ENCODE measurements at places on chromosomes 12 and 14. TPM values are rescaled to one million over a fixed set of nuclear protein-coding genes. Genes with fewer than 3 reads are reported as not detected.
A peak's percentile ranks its signal among the peaks of the same experiment; 100 is the strongest.

Gene ARHGAP9
- total RNA-seq, result 153 TPM

Gene BRMS1L
- total RNA-seq, result 4.5 TPM

Gene C1RL
- total RNA-seq, result 27.4 TPM

Gene MANSC4
- total RNA-seq, result not detected

Gene HSP90B1
- 532 TPM for total RNA-seq

- H3K27ac ChIP-seq, result no peak overlapping the region
- peaks cover 7% of the 10 kb centered on the region for H3K27me3 ChIP-seq
- peaks cover 3% of the 10 kb centered on the region for H3K36me3 ChIP-seq
Observed at GRCh38 chr12:47954058-47954457, 9.3 kb upstream of the TMEM106C start.

- no peaks in the 10 kb centered on the region for H3K36me3 ChIP-seq
- H3K4me3 ChIP-seq, result no peak overlapping the region
- H3K27me3 ChIP-seq, result no peaks in the 10 kb centered on the region
- no peak overlapping the region for H3K27ac ChIP-seq
- DNase-seq, result peak; percentile 5
Observed at GRCh38 chr12:50314636-50315312, 31.5 kb upstream of the LIMA1 start.

DNA sequence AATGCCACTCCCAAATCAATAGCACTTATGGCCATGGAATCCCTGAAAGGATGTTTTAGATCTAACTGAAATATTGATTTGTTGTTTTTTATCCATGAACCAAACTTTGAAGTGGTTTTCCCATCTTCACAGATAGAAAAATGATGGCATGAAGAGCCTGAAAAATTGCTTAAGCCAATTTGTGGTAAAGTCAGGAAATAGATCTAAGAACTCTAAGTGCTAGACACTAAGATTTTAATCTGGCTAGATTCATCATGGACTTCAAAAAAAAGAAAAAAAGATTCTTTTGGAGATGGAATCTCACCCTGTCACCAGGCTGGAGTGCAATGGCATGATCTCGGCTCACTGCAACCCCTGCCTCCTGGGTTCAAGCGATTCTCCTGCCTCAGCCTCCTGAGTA is 45.0 kb upstream of the STRN3 start:
- H3K4me1 ChIP-seq, result no peaks in the 10 kb centered on the region
- no peak for DNase-seq
- no peaks in the 10 kb centered on the region for H3K27me3 ChIP-seq
- H3K4me3 ChIP-seq, result no peak overlapping the region
- H3K27ac ChIP-seq, result no peak overlapping the region
- peaks cover 4% of the 10 kb centered on the region for H3K36me3 ChIP-seq

DNA sequence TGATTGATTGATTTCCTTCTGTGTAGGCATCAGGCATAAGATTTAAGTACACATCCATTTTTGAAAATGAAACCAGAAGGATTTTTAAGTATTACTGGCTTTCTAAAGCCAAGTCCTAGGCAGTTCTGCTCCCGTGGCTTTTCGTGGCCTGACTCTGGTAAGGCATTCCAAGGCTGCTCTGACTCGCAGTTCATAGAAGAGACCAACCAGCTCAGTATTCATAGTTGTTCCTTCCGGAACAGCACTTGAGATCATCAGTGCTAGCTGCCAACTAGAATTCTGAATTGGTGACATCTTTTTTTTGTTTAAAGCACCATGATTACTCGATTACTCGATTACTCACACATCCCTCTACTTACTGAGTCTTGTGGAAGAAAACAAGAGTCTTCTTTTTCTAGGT is 25.9 kb downstream of the SUDS3 start:
- no peak for DNase-seq
- H3K4me1 ChIP-seq, result no peaks in the 10 kb centered on the region
- H3K27me3 ChIP-seq, result no peaks in the 10 kb centered on the region

DNA sequence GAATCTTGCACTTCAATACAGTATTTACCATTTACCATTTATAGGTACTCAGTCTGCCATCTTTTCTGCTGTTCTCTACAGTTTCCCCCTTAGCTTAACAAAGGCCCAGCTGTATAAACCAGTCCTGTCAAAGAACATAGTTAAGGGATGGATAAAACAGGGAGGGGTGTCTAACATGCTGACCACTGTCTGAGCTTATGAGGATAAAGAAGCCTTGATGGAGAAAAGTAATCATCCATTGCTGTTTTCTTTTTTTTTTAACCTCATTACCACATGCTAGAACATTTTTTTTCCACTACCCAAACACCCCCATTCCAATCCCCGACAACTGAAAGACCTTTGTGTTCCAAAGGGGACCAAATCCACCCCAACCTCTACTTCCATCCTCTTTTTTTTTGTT is 39.9 kb downstream of the SOX5 start:
- DNase-seq, result no peak
- H3K4me3 ChIP-seq, result no peak overlapping the region
- H3K36me3 ChIP-seq, result no peaks in the 10 kb centered on the region
- H3K27ac ChIP-seq, result no peak overlapping the region
- no peaks in the 10 kb centered on the region for H3K4me1 ChIP-seq

DNA sequence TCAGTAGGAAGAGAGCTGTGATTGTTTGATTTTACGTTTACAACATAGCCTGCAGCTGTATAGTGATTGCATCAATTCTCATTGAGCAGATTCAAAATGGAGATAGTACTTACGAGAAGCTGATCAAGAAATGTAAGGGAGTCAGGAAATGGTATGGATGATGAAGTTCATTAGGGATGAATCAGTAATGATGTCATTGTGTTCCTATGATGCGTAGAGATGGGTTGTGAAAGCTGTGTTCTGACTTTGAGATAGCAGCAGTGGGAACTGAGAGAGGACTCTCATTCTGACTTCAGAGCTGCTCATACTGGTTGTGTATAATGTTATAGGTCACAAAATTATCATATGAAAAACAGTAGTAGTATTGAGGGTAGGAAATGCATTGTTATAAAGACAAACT is 44.0 kb downstream of the TTLL5 start:
- peaks cover 2% of the 10 kb centered on the region for H3K36me3 ChIP-seq
- no peaks in the 10 kb centered on the region for H3K27me3 ChIP-seq
- H3K4me3 ChIP-seq, result no peak overlapping the region
- H3K27ac ChIP-seq, result peak overlapping the region; percentile 17
- DNase-seq, result no peak
- peaks cover 5% of the 10 kb centered on the region for H3K4me1 ChIP-seq

DNA sequence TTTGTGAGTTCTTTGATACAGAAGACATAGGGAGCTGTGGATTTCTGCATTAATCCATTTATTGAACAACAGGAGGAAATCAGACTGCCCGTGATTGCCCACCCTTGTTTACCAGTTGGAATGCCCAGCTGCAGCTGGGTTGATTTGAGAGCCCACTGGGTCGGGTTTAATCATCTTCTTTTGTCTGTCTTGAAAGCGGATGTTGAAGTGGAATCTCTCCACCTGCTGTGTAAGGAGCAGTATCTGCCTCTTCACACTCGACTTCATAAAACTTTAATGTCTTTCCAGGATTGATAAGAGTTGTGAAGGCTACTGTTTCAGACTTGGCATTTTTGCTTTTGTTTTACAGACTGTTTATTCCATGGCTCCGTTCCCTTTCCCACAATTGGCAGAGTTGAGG is 39.9 kb downstream of the TBC1D30 start:
- H3K4me1 ChIP-seq, result no peaks in the 10 kb centered on the region
- H3K36me3 ChIP-seq, result no peaks in the 10 kb centered on the region
- H3K4me3 ChIP-seq, result no peak overlapping the region
- H3K27me3 ChIP-seq, result peaks cover 29% of the 10 kb centered on the region
- DNase-seq, result no peak
- no peak overlapping the region for H3K27ac ChIP-seq

DNA sequence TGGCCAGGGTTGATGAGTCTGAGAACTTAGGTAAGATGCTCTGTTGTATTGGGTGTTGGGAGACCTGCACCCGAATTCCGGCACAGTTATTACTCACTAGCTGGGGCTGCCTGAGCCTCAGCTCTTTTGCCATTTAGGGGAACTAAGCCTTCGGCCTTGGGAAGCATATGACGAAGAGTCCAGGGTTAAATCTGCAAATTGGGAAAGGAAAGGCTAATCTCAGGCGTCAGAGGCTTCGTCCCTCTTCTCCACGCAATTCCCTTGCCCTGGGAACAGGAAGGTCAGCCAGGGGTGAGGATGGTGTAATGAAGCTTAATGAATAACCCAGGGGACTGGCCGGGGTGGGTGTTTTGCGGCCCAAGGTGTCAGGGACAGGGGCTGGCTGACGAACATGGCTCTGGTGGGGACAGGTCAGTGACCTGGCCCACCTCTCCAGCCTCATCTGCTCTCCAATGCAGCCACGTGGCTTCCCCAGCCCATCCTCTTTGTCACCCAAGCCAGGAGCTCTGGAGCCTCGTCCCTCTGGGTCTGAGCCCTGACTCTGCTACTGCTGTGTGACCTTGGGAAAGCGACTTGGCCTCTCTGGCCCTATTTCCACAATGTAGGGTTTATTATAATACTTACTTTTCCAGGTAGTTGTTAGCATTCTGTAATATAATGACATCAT is 3.8 kb upstream of the SDSL start:
- DNase-seq, result no peak
- peaks cover 9% of the 10 kb centered on the region for H3K27me3 ChIP-seq
- peaks cover 13% of the 10 kb centered on the region for H3K4me1 ChIP-seq
- no peak overlapping the region for H3K4me3 ChIP-seq
